ENCODE measurements at places on chromosomes 5 and 9.

GRCh38 chr5:136522217-136522956 is 157.0 kb upstream of the TRPC7 start:
- DNase-seq = no peak

DNA sequence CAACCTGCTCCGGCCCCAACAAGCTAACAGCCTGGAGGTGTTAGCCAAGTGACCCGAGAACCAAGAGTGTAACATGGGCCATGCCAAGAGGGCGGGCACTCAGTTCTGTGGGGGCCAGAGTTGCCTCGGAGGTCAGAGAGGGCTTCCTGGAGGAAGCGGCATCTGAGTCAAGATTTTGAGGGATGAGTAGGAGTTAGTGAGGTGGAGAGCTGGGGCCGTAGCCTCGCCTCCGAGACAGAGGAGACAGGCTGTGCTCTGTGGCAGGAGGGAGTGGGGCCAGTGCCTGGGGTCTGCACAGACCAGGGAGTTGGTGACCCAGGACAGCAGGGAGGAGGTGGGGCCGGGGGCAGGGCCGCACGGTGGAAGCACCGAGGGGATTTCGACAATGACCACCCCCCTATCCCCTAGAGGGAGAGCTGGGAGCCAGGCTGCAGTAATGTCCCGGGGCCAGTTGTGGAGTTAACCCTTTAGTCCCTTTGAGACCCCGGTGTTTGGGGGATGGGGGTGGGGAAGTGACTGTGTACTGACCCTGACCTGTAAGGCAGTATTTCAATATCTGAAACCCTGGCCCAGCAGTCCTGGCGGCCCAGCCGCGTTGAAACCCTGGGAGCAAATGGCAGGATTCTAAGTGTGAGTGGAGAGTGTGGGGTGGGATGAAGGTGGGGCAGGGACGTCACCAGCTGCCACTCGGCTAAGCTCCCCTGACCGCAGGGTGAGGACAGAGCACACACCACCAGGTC is 148.7 kb upstream of the COL5A1 start:
- DNase-seq = no peak

- no peak for DNase-seq
Measured at GRCh38 chr5:57700072-57700471, 217.5 kb upstream of the ACTBL2 start.

GRCh38 chr9:137716694-137717287 is 98.0 kb downstream of the EHMT1 start:
- DNase-seq = no peak

- no peak for DNase-seq
Measured at GRCh38 chr5:65059681-65060598, 291.2 kb downstream of the CWC27 start.

GRCh38 chr9:99621040-99621439 is 200.6 kb upstream of the NR4A3 start:
- DNase-seq = no peak

GRCh38 chr5:164809821-164810220 is 1304.4 kb downstream of the MAT2B start:
- DNase-seq = no peak

- DNase-seq = no peak
Measured at GRCh38 chr5:146425023-146425422, 22.1 kb upstream of the TCERG1 start.

GRCh38 chr5:102528600-102528999 is 29.8 kb upstream of the SLCO6A1 start:
- no peak for DNase-seq

DNA sequence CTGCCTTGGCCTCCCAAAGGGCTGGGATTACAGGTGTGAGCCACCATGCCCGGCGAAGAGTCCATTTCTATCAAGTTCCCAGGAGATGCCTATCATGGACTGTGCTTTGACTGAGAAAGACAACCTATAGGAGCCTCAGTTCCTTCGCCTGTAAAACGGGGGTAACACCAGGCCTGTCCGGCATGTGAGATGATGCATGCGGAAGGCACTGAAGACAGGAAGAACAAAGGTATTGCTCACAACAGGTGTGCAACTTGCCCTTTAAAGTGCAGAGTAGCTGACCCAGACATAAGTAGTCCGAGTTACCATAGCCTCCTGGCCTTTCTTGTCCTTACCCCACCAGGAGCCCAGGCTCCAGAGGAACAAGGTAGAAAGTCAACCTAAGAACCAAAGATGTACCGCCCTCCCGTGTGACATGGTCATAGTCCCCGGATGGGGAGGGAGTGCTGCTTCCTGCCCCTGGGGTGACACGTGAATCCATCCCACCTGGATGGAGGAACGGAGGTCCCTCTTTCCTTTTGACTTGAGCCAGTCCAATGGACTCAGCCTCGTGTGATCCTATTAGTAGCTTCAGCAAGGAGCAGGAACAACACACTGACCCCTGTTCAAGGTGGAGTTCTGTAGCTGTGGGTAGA is 60.3 kb downstream of the HSPA4 start:
- DNase-seq = no peak

GRCh38 chr5:180816608-180817534 is 14.3 kb upstream of the MGAT1 start:
- peak; percentile 37 for DNase-seq

- no peak for DNase-seq
Measured at GRCh38 chr9:36112516-36112915, 24.0 kb upstream of the GLIPR2 start.

- no peak for DNase-seq
Measured at GRCh38 chr5:124121198-124121597, 609.2 kb downstream of the CSNK1G3 start.

DNA sequence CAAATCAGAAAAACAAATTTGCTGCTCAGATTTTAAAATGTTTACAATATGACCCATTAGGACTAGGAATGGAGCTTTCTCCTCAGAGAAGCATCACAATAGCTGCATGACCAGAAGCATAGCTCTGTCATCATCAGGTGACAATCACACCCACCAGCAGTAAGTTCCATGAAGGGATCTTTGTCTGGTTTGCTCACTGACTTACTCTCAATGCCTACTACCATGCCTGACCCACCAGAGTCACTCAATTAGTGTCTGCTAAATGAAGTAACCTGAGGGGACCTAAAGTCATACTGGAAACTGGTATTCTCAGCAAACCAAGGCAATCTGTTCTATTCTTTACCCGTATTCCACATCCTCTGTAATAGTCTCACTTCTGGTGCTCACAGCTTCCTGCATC is 7.7 kb downstream of the ERMP1 start:
- DNase-seq = no peak

- no peak for DNase-seq
Measured at GRCh38 chr9:72935595-72935994, 17.3 kb downstream of the ALDH1A1 start.

- no peak for DNase-seq
Measured at GRCh38 chr5:90390326-90390725, 19.2 kb downstream of the CETN3 start.

DNA sequence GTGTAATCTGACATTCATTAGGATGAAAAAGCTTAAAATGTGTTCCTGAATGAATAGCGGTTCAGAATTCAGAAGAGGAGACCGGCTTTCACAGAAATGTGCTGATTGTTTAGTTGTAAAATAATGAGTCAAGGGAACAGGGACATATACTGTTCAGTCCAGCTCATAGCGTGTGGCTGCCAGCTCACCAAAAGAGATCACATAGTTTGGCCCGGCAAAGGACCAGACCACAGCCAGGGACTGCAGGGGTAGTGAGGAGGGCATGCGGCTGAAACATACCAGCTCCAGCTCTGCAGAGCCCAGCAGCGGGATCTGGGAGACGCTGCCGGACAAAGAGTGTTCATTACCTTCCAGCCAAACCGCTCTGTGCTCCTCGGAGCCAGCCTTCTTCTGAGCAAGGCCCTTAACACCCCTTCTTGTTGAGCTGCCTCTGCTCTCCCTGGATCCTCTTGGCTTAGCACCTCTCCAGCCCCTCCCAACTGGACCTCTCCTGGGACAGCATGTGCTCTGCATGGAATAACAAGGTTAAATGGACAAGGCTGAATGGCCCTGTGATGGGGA is 116.8 kb upstream of the CNTLN start:
- DNase-seq = no peak

DNA sequence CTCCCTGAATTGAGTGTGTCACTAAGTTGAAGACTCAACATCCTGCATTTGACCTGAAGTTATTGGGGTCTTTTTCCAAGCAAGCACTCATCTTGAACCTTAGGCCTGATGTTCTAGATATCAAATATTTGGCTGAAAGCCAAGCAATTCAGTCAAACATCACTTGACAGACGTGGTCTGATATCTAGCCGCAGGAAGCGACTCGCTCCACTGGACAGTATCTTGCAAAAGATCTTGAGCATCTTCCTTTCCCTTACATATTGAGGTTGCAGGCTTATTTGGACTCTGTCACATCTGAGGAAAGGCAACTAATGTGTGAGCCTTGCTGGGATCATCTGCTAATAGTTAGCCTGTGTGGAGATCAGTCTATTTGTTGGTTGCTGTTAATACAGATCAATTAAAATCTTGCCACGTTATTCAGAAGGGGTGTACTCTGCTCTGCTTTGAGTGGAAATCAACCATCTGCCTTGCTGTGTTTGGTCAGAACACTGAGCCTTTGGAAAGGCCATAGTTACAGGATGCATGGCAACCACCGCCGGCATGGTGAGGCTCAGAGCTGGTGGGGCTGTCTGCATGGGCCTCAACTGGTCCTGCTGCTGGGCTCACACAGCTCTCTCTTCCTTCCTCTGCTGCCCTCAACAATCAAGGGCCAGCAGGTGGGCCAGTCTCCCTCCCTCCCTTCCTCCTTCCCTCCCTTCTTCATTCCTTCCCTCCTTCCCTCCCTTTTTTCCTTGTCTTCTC is 166.9 kb upstream of the KLF9 start:
- no peak for DNase-seq

GRCh38 chr5:154505567-154505966 is 27.5 kb upstream of the HAND1 start:
- no peak for DNase-seq

DNA sequence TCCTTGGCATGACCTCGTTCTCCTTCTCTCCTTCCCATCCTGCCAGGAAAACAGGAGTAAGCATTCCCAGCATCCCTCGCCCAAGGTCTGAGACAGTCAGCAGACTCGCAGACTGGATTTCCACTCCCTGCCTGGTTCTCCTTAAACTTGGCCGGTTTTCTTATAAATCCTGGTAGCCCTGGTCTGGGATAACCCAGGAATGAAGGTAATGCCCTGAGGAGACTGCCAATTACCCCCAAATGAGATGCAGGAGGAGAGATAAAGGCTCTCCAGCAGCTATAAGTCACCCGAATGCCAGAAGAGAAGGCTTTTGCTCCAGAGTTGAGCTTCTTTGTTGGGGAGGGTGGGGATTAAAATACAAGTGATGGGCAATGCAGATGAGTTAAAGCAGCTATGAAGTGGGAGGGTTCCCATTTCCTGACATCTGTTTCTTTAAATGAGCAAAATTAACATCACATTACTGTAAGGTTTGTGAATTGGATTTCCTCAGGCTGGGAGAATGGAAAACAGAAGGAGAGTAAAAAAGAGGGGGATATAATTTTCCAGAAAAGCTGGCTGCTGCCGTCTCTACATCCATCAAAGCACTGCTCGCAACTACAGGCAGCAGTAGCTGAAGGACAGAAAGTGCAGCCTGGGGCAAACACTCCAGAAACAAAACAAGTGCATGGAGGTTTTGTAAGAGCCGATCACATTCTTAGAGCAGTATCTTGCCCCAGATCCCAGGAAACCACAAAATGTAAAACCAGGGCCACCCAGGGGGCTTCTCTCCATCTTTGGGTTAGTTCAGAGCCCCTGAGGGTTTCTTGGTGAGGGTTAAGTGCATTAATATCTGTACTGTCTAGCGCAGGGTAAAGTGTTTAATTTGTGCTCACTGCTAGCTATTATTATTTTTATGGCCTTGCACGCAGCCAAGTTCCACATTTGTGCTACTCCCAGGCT is 177.6 kb upstream of the PANK3 start:
- DNase-seq = no peak

DNA sequence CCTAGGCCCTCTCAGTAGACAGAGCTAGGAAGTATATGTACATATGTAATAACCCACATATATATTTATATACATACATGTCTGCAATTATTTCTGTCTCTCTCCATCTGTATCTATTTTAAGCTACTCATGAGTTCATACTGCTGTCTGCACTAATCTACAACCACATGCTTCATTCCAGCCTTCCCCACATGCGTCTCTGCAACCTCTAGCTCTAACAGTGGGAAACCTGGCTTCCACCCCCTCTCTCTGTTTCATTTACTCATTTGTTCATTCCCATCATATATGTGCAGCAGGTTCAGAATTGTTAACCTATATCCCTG is 23.3 kb downstream of the DCANP1 start:
- DNase-seq = no peak

DNA sequence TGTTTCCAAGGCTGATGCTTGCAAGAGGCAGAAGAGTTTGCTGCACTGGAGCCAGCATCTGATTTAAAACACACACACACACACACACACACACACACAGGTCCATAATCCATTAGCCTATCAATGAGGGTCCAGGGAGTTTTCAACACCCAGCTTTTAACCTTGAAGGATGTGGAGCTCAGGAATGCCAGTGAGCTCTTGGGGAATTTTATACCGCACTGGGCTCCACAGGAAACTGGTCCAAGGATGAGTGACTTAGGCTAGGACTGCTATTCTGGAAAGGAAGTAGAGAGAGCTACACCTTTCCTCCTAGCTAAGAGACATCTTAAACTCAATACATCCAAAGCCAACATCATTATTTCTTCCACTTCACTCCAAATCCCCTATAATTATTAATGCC is 942 bp upstream of the NRG2 start:
- DNase-seq = no peak

GRCh38 chr5:133730346-133730745 is 118.0 kb upstream of the FSTL4 start:
- no peak for DNase-seq

- no peak for DNase-seq
Measured at GRCh38 chr9:83722726-83723495, 15.2 kb upstream of the UBQLN1 start.

DNA sequence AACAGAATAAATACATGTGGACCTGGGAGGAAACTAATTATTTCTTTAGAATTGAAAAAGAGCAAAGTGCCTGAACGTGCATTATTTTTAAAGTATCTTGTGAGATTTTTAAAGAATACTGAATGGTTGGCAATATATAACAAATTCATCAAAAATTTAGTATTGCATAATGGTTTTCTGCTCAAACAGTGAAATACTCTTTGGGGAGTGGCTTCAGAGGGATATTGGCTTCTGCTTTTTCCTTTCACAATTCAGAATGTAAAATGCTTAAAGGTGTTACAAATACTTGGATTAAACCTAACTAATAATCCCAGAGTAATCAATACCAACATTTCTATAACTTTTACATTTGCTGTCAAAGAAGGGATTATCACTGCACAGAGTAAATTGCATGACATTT is 379.3 kb upstream of the CHD1 start:
- DNase-seq = no peak

DNA sequence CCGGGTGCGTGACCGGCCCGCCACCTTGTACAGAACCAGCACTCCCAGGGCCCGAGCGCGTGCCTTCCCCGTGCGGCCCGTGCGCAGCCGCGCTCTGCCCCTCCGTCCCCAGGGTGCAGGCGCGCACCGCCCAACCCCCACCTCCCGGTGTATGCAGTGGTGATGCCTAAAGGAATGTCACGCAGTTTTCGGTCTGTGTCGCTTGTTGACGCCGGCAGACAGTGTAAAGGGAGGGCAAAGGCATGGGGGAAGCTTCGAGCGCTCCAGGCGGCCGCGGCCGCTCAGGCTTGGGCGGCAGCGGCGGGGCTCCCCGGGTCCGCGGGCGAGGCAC is 1.3 kb downstream of the LRRC26 start:
- DNase-seq = no peak

Measured in CD4-positive, alpha-beta T cell treated with Interleukin-6 for 4 hours (primary cell).